ENCODE measurements at places on chromosomes 5 and 9.

GRCh38 chr5:32909207-32909606, 198.1 kb downstream of the NPR3 start:
- no peak for DNase-seq

GRCh38 chr5:114695292-114695904, 333.5 kb downstream of the KCNN2 start:
- DNase-seq: no peak

DNA sequence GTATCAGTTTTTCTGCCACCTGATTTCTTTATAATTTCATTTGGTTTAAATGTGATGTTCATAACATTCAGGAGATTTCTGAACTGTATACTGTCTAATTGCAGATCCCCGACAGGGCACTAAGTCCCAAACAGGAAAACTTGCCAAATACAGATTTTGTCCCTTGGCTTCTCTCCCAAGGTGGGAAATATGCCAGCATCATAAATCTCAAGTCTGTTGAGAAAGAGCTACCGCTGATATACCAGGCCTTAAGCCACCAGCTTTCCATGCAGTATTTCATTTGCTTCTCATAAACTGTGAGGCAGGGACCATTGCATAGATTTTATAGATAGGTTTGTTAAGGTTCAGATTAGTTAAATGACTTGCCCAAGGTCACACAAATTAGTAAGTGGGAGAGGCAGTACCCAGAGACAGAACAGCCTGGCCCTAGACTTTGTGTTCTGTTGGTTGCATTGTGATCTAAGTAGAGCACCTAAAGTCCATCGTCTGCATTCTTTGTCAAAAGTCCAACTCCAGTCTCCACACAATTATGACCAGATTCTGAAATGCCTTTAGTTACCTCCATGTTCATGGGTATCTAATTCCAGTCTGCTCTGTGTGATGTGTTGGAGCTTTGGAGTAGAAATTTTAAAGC, 16.2 kb downstream of the GPR21 start:
- DNase-seq: no peak

DNA sequence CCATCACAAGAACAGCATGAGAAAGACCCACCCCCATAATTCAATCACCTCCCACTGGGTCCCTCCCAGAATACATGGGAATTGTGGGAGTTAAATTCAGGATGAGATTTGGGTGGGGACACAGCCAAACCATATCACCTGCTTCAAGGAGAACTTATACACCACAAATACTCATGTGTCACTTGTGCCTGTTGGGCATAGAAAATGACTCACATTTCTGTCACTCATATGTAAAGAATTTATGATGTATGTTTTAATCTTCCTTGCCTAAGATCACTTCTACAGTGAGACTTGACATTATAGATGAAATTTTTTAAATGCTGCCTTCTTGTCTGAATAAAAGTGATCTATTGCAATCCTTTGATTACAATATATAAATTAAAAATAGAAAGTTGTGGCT, 23.0 kb upstream of the PRDM6 start:
- no peak for DNase-seq

GRCh38 chr5:142615948-142616347, 69.9 kb downstream of the FGF1 start:
- no peak for DNase-seq

DNA sequence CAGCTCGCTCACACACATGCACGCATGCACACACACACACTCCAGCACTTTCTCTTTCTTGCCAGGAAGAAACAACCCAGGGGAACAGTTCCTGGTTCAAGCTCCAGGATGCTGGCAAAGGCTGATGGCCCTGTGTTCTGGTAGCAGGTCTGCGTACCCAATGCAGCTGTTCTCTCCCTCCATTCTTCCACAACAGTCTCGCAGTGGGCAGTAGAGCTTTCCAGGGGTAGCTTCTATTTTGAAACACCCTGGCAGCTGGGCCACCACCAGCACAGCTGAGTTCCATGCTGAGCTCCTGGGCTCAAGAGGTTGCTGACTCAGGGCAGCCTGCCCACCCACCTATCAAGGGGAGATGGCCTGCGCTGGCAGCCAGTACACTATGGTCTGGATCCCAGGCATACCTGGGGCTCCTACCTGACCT, 4.7 kb downstream of the VDAC1 start:
- no peak for DNase-seq

GRCh38 chr9:135103931-135104639, 16.6 kb downstream of the OLFM1 start:
- no peak for DNase-seq

DNA sequence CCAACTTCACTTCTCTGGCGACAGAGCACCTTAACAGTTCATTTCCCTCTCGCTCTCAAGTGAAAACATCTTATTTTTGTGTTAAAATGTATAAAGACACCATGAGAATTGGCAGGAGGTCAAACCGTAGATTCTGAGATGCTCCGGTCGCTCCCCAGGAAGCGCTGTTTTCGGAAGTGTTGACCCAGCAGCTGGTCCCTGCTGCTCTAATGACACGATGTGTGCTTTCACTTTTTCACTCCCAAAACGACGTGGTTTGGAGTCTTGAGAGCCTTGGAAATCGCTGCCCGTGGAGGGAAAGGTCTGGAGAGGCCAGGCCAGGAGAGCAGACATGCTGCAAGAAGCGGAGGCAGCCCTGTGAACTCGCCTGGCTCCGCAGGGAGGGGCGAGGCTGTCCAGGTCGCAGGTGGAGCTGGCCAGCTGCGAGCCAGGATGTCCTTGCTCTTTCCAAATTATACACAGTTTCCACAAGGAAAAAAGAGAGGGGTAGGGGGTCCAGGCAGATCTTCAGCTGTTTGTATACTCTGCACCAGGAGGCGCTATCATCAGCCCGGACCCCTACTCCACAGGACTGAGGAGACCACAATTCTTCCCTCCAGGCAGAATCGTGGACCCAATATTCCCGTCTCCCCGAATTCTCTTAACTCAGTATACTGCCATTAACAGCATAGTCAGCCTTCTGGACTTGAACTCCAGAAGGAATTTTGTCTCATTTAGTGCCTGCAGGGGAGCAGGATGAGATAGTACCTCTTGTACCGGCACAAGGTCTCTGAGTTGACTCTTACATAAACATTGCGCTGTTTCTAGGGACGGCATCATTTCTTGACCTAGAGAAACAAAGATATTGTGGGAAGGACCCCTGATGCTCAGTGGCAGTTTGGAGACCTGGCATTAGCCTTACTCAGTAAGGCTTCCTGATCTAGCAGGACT, 248.6 kb upstream of the ANKRD55 start:
- DNase-seq: peak; percentile 6

GRCh38 chr5:137888466-137888862, 793 bp upstream of the PKD2L2 start:
- DNase-seq: no peak

GRCh38 chr5:125298746-125299379, 552.4 kb upstream of the ZNF608 start:
- DNase-seq: no peak

DNA sequence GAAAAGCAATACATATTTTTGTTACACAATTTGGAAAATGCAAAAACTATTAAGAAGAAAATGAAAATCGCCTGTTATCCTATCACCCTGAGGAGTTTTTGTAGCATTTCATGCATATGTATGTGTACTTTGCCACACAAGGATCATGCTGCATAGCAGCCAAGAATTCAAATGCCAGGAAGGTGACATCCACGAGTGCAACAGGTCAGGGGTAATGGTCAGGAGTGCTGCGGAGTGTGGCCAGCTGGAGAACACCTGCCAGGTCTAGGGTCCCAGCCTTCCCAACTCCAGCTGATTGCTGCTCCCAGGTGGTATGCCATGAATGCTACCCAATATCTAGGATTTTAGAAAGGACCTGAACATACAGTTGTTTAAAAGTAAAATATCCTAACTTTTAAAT, 617.1 kb downstream of the PRELID2 start:
- DNase-seq: no peak
